ENCODE measurements at places on chromosomes 4 and X.

DNA sequence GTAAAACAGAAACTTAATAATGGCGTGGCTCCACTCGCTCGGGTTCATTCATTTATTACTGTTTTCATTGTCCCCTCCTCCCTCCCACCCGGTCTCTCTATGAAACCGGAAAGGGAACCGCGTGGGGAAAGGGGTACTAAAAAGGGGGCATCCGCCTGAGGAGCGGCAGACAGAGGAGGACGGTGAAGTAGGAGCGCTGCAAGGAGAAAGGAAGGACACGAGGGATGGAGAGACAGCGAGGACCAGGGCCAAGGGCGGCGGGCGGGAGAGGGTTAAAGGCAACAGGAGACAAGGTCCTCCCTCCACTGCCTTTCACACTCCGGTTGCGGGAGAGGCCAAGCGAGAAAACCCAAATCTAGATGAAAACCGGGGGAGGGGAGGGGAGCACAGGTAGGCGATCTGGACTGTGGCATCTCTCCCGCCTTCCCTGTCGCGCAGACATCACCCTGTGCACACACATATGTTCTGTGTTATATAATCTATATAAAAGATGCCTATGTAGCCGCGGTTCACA, 829 bp downstream of the ELOVL6 start:
- peak; percentile 15 for DNase-seq

DNA sequence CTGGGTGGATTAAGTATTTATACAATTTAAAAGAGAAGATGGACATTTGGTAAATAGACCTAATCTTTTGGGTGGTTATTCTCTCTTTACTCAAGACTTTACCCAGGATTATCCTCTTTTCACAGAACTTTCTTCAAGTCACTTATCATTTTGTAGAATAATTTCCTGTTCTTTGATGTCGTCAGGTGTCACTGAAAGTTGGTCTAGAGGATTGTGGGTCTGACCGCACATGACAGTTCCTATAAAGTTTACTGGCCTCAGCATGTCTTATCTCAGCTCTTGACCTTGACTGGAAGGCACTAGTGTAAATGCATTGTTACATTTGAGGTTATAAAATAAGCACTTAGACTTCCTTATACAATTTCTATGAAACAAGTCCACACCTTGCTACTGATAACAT, 139.9 kb upstream of the SLC4A4 start:
- DNase-seq: no peak

DNA sequence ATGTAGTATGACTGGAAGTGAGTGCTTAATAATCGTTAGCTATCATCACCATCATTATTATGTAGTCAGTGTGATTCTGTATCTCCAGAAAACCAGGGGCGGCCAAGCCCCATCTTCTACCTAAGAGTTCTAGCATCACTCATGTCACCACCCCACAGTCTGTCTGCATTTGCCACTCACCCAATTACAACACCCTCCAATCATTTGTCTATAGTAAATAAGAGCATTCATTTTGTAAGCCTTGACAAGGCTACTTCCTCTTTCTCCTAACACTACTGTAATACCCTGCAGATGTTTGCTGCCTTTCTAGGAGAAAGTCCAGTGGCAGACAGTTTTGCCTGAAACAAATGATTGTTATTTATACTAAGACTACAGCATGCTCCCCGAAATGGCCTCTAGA, 15.8 kb upstream of the IL21 start:
- no peak for DNase-seq

- DNase-seq: no peak
Observed at GRCh38 chr4:63618883-63619718, 790.1 kb downstream of the TECRL start.

GRCh38 chr4:149766135-149766534, 49.5 kb downstream of the IQCM start:
- DNase-seq: no peak

- DNase-seq: no peak
Observed at GRCh38 chrX:122641826-122642225, 542.3 kb upstream of the GRIA3 start.

DNA sequence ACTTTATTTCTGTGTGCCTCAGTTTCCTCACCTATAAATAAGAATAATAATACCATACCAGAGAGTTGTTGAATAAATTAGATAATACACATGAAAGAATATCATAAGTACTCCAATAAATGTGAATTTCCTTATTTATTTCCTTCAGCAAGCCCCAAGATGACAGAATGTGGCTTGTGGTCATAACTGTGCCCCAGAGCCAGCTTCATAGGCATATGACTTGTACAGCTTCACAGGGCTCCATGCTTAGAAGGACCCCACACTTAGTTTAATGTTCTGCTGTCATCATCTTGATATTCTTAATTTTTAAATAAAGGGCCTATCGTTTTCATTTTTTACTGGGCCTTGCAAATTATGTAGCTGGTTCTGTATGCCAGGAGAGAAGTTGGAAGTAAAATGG, 25.3 kb downstream of the VSIG4 start:
- no peak for DNase-seq

DNA sequence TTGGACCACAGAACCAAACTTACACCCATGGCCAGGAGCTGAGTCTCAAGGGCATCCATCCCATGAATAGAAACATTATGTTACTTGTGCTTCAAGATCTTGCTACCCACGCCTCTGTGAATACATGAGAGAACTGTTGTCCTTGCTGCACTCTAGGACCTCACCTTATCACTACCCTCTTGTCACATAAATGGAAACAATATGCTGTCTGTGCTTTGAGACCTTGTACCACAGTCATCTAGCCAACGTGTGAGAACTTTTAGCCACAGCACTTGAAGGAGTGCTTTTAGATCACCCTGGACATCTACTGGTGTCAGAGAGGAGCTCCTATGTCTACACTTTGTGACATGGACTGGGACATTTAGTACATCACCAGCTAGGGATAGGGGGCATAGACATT, 30.7 kb upstream of the HUWE1 start:
- DNase-seq: no peak

DNA sequence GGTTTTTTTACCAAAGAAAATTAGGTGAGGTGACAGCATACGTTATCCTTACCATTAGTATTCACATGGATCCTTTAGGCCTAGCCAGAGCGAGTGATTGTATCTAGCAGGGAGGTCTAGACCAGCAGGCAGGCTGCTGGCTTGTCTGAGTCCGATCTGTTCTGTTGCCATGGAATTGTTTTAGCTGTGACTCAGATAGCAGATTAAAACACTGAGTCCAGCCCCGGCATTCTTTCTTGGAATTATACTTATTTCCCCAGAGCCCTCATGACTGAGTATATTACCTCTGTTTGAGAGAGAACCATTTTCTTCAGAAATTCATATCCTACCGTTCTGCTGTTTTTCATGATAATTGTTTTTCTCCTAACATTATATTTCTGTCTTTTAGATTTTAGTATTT, 37.4 kb downstream of the OCRL start:
- DNase-seq: no peak

DNA sequence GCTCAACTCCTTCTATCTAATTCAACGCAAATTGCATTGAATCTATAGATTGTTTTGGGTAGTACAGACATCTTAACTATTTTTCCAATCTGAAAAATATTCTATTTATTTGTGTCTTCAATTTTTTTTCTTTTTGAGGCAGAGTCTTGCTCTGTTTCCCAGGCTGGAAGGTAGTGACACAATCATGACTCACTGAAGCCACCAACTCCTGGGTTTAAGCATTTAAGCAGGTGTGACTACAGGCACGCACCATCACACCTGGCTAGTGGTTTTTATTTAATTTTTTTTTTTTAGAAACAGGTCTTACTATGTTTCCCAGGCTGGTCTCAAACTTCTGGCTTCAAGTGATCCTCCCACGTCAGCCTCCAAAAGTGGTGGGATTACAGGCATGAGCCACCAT, 98.3 kb downstream of the GK start:
- DNase-seq: no peak

GRCh38 chr4:109990261-109991257, 77.9 kb downstream of the EGF start:
- no peak for DNase-seq

All from activated CD4-positive, alpha-beta T cell treated with anti-CD3 and anti-CD28 coated beads, Interleukin-2, amount 50 U/mL, for 1 hour (primary cell).